ENCODE measurements at places on chromosomes 7 and 10.

- no peak for DNase-seq
Observed at GRCh38 chr10:112287844-112288243, 4.6 kb downstream of the TECTB start.

- DNase-seq = peak; percentile 56
Observed at GRCh38 chr7:140062118-140062527, 628 bp downstream of the PARP12 start.

DNA sequence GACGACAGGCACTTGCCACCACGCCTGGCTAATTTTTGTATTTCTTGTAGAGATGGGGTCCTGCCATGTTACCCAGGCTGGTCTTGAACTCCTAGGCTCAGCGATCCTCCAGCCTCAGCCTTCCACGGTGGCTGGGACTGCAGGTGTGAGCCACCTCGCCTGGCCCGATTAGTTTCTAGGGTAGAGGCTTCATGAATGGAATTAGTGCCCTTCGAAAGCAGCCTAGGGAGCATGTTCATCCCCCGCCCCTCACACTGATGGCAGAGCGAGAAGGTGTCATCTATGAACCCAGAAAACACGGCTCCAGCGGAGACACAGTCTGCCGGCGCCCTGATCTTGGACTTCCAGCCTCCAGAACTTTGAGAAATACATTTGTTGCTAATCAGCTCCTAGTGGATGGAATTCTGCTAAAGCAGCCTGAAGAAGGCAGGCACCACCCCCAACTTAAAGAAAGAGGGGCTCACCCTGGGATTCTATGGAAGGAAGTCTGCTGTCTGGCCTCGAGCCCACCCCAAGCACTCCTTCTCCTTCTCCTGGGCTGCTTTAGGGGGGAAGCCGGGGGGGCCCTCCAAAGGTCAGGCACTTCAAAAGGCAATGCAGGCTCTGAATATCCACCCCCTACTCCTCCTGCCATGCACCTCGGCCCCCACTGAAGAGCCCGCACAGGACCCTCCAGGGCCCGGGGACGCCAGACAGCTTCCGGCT is 10.1 kb downstream of the PDGFA start:
- no peak for DNase-seq

DNA sequence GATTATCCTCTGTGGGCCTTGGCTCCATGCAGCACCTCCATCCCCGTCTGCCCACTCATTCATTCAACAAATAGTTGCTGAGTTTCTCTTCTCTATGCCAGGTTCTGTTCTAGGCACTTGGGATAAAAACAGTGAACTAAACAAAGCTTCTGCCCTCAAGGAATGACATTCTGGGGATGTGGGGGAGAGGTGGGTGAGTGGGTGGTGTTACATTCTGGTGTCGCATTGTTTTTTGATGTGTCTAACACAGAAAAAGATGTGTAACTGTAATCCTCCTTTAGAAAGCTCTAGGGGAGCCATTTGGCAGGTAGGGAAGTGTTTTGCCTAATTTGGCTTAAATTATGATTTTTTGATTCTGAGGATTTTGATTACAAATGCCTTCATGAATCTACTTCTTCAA is 21.4 kb downstream of the AUTS2 start:
- DNase-seq = no peak

DNA sequence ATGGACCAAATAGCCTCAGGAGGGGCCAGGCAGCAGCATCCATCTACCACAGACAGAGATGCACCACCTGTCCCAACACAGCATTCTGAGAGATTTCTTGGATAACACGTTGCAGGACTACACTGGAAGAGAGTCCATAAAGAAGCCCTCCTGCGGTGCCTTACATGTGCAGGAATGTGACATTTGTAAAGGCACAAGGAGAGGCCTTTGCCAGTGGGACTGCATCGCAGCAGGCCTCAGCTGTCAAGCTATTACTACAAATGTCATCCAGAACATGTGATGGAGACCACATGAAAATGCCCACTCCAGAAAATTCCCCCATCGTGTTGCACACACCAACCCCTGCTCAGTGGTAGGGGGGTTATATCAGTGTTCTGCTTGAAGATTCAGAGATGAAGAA is 77.4 kb downstream of the ATXN7L1 start:
- DNase-seq = no peak

- DNase-seq = no peak
Observed at GRCh38 chr10:125555743-125556142, 127.2 kb downstream of the TEX36 start.

DNA sequence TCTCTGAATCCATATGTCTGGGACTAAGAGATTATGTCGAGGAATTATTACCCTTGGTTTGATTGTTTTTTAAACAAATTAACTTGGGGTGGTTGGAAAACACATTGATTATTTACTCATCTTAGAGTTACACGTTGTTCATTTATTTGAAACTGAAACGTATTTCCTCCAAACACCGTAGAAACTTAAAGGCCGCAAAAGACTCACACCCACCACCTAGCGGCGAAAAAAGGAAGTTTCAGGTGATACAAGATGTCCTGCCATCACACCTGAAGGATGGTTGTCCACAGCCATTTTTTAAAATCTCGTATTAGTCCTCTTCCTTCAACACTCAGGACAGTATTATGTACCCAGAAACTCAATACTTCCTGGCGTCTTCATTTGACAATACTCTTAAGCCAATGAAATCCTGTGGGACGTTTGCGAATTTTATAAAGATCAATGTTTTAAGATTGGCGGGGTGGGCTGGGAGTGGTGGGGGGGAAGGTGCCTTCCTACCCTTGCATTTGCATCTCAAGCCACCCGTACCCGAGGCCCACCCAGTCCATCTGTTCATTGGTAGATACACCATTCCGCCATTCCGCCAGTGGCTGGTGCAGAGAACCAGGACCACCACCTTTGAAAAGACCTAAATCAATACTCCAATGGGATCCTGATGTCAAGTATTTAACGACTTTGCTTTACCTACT is 1.4 kb upstream of the LCOR start:
- peak; percentile 63 for DNase-seq

- no peak for DNase-seq
Observed at GRCh38 chr10:95542330-95542729, 18.8 kb downstream of the SORBS1 start.

GRCh38 chr10:110556969-110557601 is 10.4 kb upstream of the SMC3 start:
- peak; percentile 54 for DNase-seq

DNA sequence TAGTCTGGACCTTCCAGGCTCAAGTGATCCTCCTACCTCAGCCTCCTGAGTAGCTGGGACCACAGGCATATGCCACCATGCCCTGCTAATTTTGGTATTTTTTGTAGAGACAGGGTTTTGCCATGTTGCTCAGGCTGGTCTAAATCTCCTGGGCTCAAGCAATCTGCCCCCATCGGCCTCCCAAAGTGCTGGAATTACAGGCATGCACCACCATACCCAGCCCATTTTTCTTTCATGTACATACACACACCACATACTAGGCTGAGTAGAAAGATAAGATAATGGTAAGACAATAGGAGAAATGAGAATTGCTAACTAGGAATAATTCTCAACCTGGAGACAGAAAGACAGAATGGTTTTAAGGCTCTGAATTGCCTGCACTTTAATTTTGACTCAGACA is 83.8 kb downstream of the CPEB3 start:
- DNase-seq = no peak

- DNase-seq = no peak
Observed at GRCh38 chr7:77714195-77714594, 17.9 kb downstream of the RSBN1L start.

DNA sequence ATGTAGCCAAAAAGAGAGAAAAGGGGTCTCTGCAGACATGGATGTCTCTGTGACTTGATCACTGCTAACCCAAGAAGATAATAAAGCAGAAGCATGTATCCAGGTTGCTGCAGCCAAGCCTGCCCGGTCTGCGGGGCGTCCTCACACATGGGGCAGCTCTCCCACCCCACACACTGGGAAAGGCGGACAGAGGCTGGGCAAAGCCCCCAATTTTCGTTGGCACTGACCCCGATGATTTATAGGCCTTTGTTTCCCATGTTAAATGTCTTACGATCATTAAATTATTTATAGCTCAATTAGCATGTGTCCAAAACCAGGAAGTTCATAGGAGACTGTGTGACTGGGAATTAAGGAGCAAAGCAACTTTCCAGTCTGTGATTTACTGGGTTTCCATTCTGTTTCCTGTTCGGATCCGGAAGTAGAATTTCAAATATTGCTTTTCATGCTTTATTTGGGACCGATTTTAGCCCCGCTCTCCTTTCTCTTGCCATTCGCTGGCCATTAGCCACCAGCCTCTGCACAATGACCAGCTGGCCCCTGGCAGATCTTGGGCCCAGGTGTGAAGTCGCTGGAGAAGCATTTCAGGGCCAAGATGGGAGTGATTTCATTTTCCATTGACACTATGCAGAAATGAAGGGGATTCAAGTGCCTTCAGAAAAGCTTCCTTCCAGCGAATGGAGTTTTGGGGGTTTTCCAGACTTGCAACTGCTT is 91.6 kb downstream of the EGFR start:
- no peak for DNase-seq

- DNase-seq = no peak
Observed at GRCh38 chr10:50993771-50994251, 80.5 kb upstream of the PRKG1 start.

DNA sequence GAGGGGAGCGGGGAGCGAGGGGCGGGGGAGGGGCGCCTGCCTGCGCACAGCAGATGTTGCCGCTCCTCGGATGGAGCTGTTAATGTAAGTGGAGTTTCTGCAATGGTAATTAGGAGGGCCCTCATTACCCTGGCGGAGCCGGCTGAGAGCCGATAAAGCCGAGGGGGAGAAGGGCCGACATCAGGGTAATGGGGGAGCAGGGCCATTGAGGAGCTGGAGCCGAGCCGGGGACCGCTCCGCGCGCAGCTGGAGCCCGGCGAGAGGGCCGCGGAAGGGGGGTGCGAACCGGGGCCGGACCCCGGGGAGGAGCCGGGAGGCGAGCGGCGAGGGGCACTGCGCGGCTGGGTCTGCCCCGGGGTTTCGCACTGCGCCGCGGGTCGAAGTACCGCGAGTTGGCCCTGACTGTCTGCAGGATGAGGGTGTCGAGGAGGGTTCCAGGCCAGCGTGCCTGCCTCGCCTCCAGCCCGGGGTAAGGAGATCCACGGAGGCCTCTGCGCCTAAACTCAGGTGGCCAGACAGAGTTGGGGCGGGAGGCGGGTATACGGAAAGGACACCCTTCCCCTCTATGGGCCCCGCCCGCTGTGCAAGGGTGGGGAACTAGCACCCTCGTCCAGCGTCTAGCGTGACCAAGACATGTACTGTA is 55.0 kb upstream of the LBX1 start:
- DNase-seq = no peak

DNA sequence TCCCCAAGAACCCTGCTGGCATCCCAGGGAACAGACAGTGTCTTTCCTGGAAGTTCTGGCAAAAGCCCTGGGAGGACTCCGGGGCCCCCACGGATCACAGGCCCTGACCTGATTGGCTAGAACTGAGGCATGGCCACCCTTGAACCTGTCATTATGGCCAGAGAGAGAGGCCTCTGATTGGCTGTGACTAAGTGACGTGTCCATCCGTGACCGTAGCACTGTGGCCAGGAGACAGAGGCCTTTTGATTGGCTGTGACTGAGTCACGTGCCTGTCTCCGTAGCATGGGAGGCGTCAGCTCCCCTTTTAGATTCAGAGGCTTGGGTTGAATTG is 163.8 kb downstream of the RGS10 start:
- DNase-seq = no peak

GRCh38 chr10:70762441-70763175 is 22.6 kb downstream of the TBATA start:
- DNase-seq = no peak

GRCh38 chr10:62981096-62981495 is 152.0 kb upstream of the NRBF2 start:
- no peak for DNase-seq

DNA sequence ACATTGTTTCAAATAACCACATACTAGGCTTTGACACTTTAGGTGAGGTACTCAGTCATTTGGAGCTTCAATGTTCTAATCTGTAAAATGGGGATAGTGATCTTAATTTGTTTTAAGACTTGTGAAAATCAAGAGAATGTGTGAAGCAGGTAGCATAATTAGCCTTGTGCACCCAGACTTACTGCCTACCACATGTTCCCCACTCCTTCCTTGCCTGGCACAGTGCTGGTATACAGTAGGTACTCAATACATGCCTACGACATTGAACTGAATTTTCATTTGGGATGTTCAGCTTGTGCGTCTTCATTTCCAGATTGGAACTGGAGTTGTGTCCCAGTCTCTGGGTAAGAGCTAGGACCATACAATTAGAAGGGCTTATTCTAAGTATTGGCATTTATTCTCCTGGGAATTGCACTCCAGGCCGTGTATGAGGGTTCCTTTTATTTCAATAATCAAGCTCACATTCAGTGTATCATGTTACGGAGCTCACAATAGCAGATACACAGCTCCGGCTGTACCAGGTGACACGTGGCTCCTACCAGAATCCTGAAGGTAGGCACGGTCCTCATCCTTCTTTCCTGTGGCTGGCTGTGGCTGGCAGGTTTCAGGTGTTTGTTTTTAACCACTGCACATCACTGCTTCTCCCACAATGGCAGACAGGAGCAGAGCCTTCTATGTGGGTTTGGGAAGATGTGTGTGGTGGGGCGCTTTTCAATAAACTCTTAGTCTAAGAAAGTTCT is 109.4 kb upstream of the PDCD4 start:
- no peak for DNase-seq

DNA sequence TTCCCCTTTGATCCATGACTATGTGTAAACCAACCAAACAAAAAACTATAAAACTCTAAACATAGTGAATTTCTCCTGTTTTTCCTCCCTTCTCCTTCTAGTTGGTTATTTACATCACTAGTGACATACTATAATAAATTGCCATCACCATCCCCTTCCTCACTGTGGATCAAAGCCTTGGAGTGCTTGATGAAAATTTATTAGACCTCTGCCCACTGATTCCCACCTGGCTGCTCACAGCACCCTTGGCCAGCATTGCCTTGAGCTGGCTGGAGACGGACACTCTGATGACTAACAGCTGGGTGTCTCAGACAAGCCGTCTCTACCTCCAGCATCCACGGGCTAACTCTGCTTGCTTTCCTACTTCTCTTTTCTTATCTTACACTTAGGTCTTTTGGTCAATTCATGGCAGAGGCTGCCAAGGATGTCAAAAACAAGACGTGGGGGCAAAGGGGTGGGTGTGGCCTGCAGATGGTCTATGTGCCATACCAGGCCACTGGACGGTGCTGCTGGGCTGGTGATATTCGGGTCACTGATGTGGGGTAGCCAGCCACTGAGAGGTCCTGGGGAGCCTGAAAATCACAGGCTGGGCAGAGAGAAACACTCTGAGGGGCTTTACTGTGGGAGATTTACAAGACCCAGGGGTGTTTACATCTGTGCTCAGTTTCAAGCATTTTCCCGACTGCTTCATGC is 207.8 kb downstream of the TAX1BP1 start:
- no peak for DNase-seq

DNA sequence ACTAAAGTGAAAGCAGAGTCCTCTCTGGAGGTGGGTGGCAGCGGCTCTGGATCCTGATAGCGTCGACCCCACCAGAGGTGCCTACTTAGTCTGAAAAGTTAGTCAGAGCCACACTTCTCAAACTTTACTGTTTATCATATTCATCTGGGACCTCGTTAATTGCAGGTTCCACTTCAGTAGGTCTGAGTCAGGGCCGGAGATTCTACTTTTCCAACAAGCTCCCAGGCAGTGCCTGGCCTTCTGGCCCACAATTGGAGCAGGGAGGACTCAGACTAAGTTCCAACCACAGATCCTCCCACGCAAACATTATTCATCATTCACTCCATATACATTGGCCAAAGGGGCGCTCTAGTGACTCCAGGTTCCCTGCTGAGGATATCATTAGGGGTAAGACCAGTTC is 78.1 kb downstream of the VSTM4 start:
- no peak for DNase-seq

GRCh38 chr7:38881015-38881414 is 28.0 kb downstream of the VPS41 start:
- DNase-seq = no peak

- DNase-seq = no peak
Observed at GRCh38 chr7:74344132-74344496, 54.9 kb downstream of the CLIP2 start.
